ENCODE measurements at places on chromosomes 7 and 10.

DNA sequence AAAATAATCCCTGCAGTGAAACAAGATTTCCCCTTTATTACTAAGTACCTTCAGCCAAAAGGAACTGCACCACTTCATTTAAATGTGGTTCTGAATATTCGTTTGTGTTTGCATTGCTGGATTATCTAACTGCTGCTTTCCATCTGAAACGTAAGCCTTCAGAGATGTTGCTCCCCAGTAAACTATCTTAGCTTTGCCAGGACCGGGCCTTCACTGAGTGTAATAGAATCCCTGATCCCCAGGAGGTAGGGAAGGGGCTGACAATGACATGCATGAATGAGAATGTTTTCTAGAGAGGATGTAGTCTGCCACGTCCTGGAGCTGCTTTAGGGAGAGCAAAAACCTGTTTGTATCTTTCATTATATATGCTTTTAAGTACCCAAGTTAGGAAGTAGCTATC is 19.5 kb upstream of the INSYN2A start:
- no peak for DNase-seq

DNA sequence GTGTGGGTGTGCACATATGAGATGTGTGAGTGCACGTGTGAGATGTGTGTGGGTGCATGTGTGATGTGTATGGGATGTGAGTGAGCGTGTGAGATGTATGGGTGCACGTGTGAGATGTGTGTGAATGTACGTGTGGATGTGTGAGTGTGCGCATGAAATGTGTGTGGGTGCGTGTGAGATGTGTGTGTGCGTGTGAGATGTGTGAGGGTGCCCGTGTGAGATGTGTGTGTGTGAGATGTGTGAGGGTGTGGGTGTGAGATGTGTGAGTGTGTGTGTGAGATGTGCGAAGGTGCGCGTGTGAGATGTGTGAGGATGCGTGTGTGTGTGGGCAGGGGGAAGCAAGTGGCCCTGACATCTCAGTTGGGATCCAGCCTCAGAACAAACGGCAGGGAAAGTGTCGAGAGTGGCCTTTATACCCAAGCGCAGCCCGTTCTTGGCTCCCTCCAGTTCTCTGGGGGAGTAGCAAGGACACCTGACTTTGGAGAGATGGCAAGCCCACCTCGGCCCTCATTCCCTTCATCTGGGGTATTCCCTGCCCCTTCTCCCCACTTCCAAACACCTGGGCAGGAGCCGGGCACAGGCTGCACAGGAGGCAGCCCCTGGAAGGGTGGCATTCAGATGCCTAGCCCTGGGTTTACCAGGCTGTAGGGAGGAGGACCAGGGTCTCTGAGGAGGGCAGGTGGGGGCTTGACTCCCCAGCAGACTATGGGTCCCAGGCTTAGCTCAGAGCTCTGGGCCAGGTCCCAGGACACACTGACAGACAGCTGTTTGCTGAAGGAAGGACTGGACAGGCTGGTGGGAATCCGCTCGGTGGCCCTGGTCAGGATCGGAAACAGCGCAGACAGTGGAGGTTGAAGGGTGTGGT is 31.6 kb downstream of the PPIF start:
- no peak for DNase-seq

GRCh38 chr10:88838766-88839350 is 12.8 kb downstream of the ANKRD22 start:
- DNase-seq = no peak

DNA sequence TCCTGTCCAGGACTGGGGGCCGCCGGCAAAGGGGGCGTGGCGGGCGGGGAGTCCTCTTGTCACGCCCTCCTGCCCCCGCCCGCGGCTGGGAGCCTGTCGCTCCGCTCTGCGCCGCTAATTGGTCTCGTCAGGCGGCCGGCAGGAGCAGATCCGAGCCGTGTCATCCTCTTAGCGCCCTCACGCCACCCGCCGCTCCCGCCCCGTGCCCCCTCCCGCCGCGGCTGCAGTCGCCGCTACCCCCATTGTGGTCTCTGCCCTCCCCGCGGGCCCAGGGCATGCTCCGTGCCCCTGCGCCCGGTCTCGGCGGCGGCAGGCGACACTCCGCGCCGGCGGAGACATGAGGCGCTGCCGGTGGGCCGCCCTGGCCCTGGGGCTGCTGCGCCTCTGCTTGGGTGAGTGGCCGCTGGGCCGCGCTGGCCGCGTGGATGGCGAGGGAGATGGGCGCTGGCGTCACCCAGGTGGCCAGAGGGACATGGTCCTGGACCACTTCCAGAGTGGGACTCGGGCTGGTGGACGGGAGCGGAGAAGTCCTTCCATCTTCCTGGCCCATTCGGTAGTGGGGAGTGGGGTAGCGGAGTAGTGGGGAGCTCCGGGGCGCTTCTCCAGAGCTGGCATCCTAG is at the start of gene CDHR1:
TSS of gene CDHR1 (plus strand) at position 114 of the 620 bp plus-strand sequence. CDS start at position 338, 224 bp downstream.
- no peak for DNase-seq

DNA sequence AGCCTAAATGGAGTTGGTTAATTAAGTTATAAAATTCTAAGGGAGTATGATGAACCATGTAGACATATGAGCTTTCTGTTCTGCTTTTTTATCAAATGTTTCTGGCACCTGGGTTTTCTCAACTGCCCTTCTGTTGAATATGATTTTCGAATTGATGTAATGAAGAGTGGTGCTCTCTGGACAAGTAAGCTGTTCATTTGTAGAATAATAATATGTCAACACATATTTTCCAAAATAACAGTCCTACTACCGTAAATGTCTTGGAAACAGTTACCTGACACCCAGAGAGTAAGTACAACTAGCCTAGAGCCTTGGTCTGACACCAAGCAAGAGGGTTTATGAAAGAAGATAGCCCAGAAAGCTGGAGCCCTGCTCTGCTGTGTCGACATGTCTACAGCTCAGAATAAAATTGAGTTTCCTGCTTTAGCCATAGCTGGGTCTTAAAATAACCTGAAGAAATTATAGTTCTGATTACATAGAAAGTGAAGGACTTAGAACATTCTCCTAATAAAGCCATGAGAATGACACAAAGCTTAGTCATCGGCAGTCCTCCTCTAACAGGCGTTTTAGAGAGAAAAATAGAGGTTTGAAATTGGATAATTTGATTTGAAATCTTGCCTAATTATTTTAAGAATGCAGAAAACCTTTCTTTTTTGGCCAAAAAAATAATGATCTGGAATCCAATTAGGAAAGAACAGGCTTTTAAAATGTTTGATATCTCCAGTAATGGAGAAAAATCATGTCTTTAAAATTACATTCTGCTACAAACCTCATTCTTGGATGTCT is 25.1 kb downstream of the HDAC9 start:
- DNase-seq = no peak

DNA sequence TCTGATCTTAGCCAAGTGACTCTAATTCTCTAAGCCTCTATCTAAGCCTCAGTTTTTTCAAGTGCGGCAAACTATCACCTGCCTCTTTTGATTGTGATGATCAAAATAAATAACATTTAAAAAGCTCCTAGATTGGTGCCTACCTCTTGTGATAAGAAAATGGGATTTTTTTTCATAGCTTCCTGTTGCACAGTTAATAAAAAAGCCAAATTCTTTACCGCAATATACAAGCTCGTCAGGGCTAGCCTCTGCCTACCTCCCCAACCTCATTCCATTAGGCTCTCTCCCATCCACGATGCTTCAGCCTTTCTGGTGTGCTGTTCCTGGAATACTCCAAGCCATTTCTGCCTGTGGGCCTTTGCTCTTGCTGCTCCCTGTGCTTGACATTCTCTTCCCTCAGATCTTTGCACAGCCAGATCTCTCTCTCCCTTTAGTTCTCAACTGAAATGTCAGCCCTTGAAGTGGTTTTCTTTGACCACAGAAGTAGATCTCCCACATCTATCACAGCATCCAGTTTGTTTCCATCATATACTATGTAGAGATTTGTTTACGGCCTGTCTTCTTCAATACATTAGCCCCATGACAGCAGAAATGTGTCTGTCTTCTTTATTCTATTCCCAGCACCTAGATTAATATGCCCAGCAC is 48.8 kb downstream of the SFR1 start:
- DNase-seq = peak; percentile 2

DNA sequence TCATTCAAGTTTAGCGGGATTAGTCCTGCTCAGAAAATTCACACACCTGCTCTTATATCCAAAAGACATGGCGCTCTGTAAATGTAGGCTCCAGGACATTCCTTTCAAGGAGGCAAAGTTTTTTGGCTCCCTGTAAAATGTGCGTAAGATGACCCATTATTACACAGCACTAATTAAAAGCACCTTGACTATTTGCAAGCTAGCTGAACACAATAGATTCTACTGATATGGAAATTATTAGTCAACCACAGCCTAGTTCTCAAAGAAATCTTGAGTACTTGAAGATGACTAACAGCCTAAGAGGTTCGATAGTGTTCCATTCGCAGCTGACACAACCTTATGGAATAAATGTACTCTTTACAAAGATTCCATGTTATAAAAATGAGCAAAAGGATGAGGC is 175.2 kb downstream of the BMPER start:
- DNase-seq = no peak

DNA sequence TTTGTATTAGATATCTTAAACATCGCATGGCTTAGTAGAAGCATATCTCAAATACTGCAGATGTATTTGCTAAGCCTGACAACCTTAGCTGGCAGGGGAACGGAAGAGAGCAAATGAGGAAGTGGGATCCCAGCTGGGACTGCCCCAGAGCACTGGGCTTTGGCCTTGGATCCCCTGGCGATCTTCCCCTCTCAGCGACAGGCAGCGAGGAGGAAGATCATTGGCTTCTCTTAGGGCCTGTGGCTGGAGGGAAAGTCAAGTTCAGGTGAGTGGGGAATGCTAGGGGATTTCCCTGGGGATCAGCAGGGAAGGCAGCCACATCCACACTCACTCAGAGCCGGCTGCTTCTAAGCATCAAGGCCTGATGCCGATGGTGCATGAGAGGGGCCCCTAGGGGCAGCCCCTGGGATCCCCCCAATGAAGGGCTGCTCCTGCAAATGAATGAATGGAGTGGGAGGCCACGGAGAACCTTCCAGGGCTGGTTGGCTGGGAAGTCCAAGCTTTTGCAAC is 42.0 kb downstream of the LYZL2 start:
- DNase-seq = no peak

GRCh38 chr10:110967009-110967630 is 47.7 kb downstream of the SHOC2 start:
- no peak for DNase-seq

DNA sequence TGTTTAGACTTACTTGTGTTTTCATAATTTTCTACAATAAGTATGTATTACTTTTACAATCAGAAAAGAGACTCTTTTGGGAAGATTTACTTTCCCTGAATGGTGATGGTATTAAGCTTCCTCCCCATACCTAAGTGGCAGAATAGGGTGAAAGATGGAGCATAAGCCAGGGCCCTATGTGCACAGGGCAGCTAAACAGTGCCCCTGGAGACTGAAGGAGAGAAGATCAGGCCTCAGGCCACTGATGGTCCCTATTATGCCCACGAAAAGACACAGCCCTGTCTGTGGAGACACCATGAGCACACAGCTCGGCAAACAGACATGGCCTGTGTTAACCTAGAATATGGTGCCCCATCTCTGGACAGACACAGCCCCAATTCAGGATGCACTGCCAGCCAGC is 139.4 kb downstream of the OAT start:
- DNase-seq = no peak

- no peak for DNase-seq
Observed at GRCh38 chr10:31619531-31620061, 300.6 kb downstream of the ZEB1 start.

GRCh38 chr10:4353964-4354363 is 472.0 kb upstream of the AKR1E2 start:
- DNase-seq = no peak

GRCh38 chr10:129542589-129542988 is 75.5 kb downstream of the MGMT start:
- no peak for DNase-seq

GRCh38 chr10:69994262-69994661 is 58.4 kb upstream of the MACROH2A2 start:
- DNase-seq = no peak

DNA sequence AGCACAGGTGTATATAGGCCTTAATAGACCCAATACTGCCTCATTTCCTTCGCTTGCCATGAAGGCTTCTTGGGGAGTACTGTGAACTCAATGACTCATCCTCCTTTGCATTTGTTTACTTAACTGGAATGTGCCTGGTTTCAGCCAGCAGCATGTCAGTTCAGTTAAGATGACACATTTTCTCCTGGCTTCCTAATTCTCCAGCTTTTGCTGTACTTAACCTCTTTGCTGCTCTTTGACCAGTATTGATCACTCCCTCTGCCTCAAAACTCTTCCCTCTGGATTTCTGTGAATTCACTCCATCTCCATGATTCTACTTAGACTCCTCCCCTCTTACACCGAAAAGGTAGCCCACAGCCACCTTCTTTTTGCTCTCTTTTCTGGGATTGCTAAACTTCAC is 135.7 kb downstream of the MAGI2 start:
- DNase-seq = no peak

- DNase-seq = peak; percentile 9
Observed at GRCh38 chr10:73998929-73999691, 1.2 kb downstream of the VCL start.

DNA sequence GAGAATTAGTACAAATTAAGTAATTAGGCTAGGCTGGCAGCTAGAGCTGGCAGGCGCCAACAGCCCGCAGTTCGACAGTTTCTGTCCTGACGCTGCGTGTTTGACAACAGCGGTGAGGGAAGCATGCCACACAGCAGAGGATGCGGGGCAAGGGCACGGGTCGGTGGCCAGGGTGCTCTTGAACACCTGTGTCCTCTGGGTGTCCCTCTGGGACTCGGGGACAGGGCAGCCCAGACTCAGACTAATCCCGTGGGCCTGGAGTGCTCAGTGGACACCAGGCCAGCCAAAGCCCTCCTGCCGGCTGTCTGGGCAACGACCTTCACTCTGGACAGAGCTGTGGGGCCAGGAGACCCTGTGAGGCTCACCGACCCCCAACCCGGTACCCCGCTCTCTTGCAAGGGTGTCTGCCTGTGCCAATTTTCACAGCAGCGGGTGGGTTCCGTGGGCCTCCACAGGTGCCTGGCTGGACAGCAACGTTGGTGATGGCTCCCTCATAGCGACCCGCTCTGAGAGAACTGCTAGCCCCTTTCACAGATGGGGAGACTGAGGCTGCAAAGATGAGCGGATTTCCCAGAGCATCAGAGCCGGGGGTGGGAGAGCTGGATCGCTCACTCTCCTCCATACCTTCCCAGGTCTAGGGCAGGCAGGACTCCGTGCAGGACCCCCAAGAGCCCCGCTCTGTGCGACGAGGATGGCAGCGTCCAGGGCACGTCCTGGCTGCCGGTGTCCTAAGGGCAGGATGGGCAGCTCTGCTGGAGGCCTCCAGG is 48.5 kb downstream of the FOXL3 start:
- DNase-seq = no peak

DNA sequence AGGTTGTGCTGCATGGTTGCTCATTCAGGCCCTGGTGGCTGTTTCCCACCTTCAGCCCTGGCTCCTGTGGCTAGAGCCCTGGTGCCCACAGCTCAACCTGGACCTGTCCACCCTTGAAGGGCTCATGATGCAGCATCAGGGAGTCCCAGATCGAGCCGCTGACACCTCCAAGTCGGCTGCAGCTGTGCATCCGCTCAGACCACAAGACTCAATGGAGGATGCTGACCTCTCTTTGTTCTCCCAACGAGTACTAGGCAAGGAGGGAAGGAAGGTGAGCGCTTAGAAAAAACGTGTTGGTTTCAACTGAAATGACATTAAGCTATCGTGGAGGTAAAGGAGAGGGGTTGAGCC is 9.5 kb upstream of the C10orf95 start:
- DNase-seq = no peak

GRCh38 chr10:124708922-124709520 is 35.2 kb downstream of the FAM53B start:
- no peak for DNase-seq

GRCh38 chr7:18400275-18400674 is 95.3 kb upstream of the HDAC9 start:
- no peak for DNase-seq

Measured in activated CD4-positive, alpha-beta T cell treated with anti-CD3 and anti-CD28 coated beads for 4 hours (primary cell).